ENCODE measurements at places on chromosomes 6 and 20.

GRCh38 chr6:129239825-129240491, 357.0 kb downstream of the LAMA2 start:
- no peak for DNase-seq

DNA sequence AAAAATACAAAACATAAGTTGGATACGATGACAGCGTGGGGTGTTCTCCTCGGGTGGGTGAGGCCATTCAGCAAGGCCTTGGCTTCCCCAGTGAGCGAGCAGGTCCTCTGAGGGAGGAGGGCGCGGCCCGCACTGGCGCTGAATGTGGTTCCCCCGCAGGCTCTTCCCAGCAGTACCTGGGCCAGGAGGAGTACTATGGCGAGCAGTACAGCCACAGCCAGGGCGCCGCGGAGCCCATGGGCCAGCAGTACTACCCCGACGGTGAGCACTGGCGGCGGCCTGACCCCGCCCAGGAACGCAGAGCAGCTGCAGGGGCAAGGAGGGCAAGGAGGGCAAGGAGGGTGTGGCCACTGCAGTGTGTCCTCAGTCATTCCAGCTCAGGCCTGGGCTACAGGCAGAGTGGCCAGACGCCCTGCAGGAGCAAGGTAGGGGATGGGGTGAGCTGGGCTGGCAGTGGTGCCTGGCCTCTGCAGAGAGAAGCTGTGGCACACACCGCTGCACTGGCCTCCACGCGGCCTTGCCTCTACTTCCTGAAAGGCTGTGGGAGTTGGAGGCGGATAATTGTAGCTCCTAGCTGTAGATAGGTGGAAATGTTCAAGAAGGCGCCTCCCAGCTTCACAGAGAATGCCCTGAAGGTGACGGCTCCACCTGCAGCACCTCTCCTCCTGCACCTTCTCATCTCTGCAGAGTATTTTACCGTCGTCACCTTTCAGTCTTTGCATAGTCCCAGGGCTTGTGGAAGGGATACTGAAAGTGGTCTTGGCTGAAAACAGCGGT, 18.7 kb upstream of the MTG2 start:
- no peak for DNase-seq

GRCh38 chr6:106757267-106757666, 127.9 kb downstream of the QRSL1 start:
- no peak for DNase-seq

DNA sequence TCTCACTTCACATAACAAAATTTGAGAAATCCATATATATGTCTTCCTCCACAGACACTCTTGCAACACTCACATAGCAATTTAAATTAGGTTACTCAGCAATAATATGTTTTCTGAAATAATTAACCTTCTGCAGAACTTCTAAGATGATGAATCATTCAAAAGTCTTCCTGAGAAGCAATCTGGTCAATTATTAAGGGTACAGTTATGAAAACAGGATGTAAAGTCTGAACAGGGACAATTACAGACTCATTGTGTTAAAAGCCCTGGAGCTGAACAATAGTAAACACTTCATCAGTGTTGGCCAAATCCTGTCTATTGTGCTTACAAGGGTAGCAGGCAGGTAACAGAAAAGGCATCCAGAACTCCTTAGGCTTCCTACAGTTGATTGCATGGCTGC, 75.4 kb downstream of the FILIP1 start:
- peak; percentile 76 for DNase-seq

Measured in fibroblast of skin of right quadriceps (primary cell).